Esophagus squamous epithelium (tissue), 5 donors: ENCODE measurements at places on chromosomes 6 and 20.

- no peak for DNase-seq
Measured at GRCh38 chr6:16414205-16414604, 175.8 kb downstream of the GMPR start.

- DNase-seq = no peak
Measured at GRCh38 chr6:8174571-8174970, 72.2 kb upstream of the EEF1E1 start.

GRCh38 chr6:3259491-3259958 lies 778 bp downstream of the PSMG4 start:
- no peak for DNase-seq

DNA sequence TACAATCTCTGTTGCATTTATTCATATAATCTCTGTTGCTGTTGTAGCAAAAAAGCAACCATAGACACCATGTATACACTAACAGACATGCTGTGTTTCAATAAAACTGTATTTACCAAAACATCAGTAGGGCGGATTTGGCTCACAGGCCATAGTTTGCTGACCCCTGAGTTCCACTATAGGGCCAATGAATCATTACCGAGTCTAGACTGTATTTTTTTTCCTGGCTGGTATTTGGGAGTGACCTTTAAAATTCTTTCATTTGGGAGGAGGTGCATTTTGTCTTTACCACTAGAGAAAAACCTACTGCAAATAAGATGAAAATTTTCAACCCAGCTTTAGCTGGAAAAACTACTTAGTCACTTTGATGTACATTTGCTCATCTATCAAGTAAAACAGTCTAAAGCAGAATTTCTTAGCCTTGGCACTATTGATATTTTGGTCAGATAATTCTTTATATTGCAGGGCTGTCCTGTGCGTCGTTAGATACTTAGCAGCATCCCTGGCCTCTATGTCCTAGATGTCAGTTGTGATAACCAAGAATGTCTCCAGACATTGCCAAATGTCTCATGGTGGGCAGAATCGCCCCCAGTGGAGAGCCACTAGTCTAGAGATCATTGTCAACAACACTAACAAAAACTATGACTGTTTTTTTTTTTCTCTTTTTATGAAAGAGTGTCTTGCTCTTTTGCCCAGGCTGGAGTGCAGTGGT lies 39.5 kb downstream of the DCBLD1 start:
- no peak for DNase-seq

DNA sequence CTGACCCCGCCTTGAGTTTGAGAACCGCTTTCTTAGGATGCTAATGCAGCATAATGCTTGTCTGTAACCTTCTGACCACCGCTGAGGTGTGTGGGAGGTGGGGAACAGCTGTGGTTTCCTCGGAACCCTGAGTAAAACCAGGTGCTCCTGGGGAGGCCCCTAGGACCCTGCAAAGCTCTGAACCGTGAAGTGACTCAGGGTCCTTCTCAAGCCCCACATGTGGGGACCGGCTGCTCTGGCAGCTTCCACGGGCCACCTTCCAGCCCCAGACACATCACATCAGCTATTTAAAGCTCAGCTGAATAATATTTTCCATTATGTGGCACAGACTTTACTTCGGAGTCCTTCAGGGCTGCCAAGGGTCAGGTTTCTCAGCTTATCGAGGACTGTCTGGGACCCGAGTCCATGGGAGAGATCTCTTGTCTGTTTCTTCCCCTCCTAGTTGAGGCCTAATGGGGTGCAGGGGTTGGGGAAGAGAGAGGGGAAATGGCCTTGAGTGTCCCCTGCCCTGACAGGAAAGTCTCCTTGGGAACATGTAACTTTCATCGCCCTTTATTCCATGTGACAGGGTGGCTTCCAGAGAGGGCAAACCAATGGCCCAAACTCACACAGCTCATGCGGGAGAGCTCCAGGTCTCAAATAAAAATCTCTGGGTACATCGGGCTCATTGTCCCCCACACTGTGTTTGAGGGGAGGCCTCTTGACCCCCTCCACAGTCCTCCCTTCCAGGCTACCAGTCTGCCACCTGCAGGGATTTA lies 186.1 kb upstream of the SLC24A3 start:
- DNase-seq = no peak

DNA sequence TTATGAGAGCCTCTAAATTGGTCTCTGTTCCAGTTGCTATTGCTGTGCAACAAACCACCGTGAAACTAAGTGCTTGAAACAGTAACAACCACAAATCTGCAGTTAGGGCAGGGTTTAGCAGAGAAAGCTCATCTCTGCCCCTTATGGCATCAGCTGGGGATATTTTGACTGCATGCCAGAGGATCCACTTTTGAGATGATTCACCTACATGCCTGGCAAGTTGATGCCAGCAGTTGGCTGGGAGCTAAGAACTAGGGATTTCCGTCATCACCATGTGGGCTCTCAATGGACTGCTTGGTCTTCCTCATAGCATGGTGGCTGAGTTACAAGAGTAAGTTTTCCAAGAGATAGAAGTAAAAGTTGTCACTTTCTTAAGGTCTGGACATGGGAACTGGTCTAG lies 35.1 kb downstream of the PLCB4 start:
- DNase-seq = no peak

- DNase-seq = no peak
Measured at GRCh38 chr20:46803123-46804020, 91.3 kb upstream of the EYA2 start.

DNA sequence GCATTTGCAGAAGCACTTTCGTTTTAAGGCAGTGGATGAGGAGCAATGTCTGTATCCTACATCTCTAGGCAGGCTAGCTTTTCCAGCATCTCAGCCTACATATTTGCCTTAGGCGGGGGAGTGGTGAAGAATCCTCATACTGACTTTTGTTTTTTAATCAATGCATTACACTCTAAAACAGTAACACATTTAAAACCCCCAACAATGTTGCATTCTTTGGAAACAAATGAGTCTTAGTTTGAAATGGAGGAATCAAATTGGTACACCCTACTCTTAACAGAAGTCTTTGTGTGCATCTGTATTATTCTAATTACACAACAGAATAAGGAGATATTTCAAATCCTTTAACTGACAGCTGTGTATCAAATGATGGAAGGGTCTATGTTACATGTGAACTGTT lies 9.0 kb downstream of the NKAIN2 start:
- no peak for DNase-seq
